ENCODE measurements at places on chromosomes 3 and 15.

DNA sequence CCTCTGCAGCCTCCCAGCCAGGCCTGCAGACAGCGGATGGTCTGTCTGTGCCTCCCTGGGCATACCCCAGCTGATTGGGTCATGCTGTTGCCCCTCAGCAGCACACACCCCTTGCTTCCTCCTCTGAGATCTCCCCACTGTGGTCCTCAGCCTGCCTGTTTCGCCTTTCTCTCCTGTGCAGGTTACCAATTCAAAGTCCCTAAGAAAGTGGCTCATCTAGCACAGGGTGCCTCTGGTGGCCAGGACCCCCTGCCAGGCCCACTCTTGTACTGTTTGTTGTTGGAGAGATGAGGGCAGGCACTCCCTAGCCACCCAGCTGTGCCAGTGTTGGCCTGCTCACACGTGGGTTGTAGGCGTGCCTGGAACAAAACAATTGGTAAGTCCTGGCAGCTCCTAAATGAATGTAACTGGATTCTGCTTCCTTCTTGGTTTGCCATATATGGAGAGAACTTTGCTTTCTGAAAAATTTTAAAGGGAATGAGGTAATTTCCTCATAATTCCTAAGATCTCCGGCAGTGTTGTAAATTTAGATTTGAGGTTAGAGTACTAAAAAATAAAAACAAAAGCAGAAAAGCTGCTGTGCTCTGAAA is 213.2 kb upstream of the IL12A start:
- DNase-seq = no peak

- DNase-seq = no peak
Observed at GRCh38 chr15:42427429-42428223, 63.3 kb downstream of the ZNF106 start.

DNA sequence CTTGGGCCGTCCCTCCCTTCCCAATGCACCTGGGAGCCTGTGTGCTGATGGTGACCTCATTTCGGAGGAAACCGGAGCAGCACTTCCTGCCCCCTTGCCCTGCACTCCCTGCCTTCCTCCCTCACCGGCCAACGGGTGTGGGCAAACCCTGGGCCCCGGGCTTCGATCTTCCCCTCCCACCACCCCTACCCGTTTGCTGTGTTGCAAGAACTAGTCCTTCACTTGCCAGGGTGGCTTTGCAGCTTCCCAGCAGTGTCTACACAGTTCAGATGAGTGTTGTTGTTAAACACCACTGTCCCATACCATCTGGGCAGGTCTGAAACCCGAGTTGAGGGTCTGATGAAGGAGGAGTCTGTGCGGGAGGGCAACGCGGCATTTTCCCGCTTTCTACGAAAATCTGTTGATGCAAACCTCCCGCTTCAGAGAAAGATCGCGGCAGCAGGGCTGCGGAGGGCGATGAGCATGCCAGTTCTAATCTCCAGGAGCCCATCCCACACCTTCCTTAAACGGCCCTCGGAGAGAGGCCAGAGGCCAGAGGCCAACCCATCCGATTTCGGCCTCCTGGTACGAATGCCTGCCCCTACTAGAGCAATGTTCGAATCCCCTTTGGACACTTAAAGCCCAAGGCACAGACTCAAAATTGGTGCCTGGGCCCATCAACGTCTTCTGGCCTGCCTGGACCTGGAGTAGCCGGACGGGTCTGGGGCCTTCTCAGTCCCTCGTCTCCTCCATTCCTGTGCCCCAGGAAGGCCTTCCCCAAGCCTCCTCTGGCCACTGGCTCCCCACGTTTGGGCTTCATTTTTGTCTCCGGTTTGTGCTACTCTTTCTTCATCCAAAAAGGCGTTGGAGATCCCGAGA is 35.7 kb upstream of the POLG start:
- no peak for DNase-seq

DNA sequence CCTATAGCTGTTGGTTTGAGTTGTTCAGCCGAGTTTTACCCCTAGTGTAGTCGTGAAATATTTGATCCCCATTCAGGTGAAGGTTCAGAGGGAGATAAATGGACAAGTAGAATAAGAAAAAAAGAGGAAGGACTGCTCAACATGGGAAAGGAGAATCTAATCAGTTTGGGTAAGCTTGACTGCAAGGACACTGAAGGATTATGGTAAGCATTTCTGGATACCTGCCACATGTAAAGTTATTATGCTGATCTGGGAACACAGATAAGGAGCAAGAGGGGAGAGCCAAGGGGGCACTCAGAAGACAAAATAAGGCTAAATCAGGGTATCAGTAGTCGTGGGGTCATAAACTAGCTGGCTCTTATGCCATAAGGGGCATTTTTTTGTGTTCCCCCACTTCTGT is 49.9 kb downstream of the TFG start:
- no peak for DNase-seq

DNA sequence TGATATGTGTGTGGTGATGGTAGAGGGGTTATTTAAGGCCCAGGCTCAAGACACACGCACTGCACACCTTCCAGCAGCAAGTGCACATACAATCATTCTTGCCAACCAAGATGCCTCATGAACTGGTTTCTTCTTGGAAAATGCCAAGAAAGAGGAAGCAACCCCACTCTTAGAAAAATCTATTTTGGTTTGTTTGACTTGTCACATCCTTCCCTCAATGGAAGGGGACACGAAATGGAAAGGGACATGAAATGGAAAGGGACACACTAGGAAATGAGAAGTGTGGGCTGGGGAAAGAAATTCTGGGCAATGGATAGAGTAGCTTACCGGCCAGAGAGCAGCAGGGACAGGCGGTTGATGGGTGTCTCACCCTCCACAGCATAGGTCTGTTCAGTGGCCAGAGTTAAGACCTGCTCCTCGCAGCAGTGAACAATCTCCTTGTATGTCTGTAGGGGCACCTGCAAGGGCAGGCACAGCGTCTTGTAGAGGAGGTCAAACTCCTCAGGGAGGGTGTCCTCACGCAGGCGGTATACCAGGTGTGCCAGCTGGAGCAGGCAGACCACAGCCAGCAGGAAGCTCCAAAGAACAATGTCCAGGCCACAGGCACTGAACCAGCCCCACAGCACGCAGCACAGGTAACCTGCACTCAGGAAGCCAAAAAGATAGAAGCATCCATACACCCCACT is 640 bp downstream of the POPDC2 start:
- no peak for DNase-seq

- no peak for DNase-seq
Observed at GRCh38 chr3:117165601-117166051, 456.0 kb downstream of the TUSC7 start.

- DNase-seq = no peak
Observed at GRCh38 chr15:25372298-25372697, 66.5 kb downstream of the UBE3A start.

- DNase-seq = no peak
Observed at GRCh38 chr15:72404356-72404755, 6.3 kb downstream of the TMEM202 start.

GRCh38 chr3:71421820-71422566 is 161.5 kb downstream of the FOXP1 start:
- DNase-seq = no peak

DNA sequence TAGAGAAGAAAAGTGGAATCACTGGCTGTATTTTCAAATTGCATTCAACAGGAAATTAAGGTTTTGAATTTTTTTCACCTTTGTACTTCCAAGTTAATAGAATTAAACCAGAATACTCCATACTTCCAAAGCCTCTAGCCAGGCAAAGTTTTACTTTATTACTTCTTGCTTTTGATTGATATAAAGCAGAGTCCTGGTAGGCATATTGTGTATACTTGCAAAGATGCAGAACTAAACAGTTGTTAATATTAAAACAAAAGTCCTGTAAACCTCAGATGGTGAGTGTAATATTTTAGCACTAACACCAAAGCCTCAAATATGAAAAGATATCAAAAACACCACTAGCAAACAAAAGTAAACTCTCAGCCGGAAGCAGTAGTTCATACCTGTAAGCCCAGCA is 107.2 kb upstream of the C2CD4B start:
- DNase-seq = no peak

GRCh38 chr3:29280404-29281093 is at the start of gene RBMS3:
Gene RBMS3, plus strand, starts transcription at chr3:29281071.
- DNase-seq = no peak

GRCh38 chr3:104521606-104522336 is 844.9 kb upstream of the ALCAM start:
- DNase-seq = no peak

DNA sequence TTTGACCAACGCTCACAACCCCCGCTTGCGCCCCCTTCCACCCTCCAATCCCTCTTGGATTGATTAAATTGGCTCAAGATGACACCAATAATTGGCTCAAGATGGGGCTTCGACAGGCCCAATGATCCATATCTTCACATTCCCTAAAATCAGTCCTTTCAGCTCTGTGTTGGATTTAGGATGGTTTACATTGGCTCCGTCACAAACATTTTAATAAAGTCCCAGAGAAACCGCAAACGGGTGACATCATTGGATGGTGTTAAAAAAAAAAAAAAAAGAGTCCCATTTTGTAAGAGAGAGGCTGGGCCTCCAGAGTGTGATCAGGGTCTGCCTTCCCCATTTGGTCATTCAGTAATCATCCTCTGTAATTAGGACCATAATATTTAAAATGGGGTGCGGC is 113.4 kb upstream of the MRPS22 start:
- DNase-seq = no peak

DNA sequence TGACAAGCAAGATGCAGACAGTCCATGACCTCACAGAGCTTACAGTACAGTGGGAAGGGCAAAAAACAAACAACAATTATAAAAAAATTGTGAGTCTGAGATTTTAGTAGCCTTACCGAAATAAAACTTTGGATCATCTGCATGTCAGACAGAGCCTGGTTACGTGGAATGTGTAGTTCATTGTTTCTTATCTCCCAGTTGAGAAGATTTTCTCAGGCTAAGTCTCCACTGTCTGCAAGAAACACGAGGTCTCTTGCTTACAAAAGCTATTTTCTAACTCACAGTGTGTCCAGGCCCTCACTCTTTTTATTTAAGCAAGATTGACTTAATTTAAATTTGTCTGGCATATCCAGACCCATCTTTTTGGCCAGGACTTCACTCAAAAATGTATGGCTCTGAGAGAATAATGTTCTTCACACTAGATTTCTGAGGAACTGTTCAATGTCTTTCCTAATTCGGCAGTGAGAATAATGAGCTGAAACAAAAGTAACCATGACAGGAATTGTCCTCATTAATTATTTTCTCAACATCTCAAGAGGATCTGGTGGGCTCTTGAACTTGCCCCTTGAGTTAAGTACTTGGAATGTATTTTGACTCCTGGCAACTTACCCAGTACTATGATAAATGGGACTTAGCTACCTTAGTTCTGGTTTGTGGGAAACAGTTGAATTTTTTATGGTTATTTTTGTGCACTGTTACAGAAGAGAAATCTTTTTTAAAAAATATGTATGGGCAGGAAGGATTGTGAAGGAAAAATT is 265.1 kb upstream of the COL8A1 start:
- no peak for DNase-seq

- no peak for DNase-seq
Observed at GRCh38 chr3:9072667-9073009, 109.4 kb upstream of the RAD18 start.

- no peak for DNase-seq
Observed at GRCh38 chr3:172153335-172153861, 114.0 kb downstream of the FNDC3B start.

Data from cortex of kidney (tissue), 1 donor.